ENCODE measurements at places on chromosomes 5 and 9.

- no peak for DNase-seq
Measured at GRCh38 chr5:34915856-34916192, 313 bp downstream of the BRIX1 start.

GRCh38 chr9:131011274-131012022 lies 2.5 kb downstream of the LAMC3 start:
- no peak for DNase-seq

- no peak for DNase-seq
Measured at GRCh38 chr5:141879941-141880738, 1.9 kb upstream of the PCDH1 start.

- DNase-seq: no peak
Measured at GRCh38 chr9:128206484-128206883, 3.3 kb downstream of the DNM1 start.

DNA sequence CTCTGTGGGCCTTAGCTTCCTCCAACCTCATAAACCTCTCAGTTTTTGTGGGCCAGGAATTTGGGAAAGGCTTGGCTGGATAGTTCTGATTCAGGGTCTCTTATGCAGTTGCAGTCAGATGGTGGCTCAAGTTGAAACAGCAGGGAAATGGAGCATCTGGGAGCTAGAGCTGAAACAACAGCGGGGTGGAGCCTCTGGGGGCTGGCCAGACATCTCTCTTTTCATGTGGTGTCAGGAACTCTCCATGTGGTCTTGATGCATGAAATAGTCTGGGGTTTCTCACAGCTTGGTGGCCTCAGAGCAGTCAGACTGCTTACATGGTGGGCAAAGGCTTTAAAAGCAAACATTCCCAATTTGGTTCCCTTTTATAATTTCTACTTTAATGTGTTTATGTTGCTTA lies 13.5 kb downstream of the ZNF346 start:
- no peak for DNase-seq

Measured in NCI-H1105 (cell line).